ENCODE measurements at places on chromosomes 16 and 17.

- DNase-seq, result no peak
Observed at GRCh38 chr16:11655655-11656054, 12.6 kb upstream of the SNN start.

GRCh38 chr17:75384751-75385150, 20.7 kb downstream of the GRB2 start:
- DNase-seq, result no peak

GRCh38 chr17:78723001-78723796, 58.9 kb downstream of the CYTH1 start:
- DNase-seq, result no peak

DNA sequence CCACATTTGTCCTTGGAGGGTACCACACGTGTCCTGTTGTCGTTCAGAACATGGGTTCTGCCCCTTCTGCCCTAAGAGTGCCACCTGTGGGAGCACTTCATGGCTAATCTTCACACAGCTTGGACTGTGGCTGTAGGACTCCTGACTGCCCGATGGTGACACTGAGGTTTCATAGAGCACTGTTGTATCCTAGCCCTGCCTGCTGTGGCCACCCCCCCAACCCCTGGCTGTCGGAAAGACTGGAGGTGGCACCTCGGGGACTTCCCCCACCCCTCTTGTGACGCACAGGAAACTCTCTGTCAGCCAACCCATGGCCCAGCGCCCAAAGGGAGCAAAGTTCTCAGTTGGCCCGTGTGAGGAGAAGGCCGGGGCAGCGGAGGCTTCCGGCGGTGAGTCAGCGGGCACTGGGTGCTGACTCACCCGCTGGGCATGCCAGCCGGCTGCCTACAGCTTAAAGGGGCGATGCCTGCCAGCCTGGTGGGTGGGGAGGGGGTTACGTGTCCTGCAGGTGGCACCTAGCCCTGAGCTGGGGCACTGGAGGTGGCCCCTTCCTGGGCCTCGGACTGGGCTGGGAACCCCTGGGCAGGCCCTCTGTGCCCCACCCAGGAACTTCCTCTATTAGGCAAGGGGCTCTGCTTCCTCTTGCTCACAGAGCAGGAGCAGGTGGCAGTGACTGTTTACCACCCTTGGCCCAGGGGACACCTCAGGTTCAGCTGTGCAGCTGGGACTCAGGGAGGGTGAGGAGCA, 3.4 kb downstream of the MAP2K3 start:
- peak; percentile 100 for DNase-seq

DNA sequence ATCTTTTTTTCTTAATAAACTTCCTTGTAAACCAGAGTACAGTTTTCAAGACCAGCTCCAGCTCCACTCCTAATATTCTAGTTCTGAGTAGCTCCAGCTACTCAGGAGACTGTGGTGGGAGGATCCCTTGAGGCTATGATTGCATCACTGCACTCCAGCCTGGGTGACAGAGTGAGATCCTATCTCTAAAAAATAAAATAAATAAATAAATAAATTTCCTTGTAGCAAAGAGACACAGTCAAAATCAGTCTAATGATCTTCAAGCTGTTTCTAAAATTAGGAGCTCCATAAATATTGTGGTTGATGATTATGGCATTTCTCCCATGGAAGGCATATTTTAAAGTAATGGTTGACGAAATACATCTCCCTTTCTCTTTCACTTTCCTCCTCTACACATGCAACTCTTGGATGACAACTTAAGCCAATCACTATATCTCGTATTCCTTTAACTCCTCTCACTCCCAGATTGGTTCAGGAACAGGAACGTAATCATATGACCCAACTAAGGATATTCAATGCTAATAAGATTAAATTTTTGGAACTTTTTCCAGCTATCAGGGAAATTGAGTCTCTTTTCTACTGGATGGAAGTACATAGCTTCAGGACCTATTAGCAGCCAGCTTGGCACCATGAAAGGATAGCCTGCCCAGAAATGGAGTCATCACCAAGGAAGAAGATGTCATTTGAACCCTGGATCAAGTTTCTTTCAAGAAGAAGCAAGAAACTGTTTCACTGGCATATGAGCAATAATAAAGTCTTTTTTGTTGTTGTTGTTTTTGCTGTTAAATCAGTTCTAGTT, 42.1 kb upstream of the TAOK1 start:
- peak; percentile 4 for DNase-seq
